ENCODE measurements at places on chromosomes 7 and 10. TPM values are rescaled to one million over a fixed set of nuclear protein-coding genes. Genes with fewer than 3 reads are reported as not detected.

HOXA2 gene
- not detected for polyA plus RNA-seq

HYAL4 gene
- not detected for polyA plus RNA-seq

CD36 gene
- polyA plus RNA-seq, result 289 TPM

ATG9B gene
- 0.26 TPM for polyA plus RNA-seq

ADCYAP1R1 gene
- 0.69 TPM for polyA plus RNA-seq
